Stimulated activated CD8-positive, alpha-beta memory T cell treated with anti-CD3 and anti-CD28 coated beads, Interleukin-15, amount 100 ng/mL, for 48 hours (primary cell): ENCODE measurements at places on chromosomes 13 and 19.

DNA sequence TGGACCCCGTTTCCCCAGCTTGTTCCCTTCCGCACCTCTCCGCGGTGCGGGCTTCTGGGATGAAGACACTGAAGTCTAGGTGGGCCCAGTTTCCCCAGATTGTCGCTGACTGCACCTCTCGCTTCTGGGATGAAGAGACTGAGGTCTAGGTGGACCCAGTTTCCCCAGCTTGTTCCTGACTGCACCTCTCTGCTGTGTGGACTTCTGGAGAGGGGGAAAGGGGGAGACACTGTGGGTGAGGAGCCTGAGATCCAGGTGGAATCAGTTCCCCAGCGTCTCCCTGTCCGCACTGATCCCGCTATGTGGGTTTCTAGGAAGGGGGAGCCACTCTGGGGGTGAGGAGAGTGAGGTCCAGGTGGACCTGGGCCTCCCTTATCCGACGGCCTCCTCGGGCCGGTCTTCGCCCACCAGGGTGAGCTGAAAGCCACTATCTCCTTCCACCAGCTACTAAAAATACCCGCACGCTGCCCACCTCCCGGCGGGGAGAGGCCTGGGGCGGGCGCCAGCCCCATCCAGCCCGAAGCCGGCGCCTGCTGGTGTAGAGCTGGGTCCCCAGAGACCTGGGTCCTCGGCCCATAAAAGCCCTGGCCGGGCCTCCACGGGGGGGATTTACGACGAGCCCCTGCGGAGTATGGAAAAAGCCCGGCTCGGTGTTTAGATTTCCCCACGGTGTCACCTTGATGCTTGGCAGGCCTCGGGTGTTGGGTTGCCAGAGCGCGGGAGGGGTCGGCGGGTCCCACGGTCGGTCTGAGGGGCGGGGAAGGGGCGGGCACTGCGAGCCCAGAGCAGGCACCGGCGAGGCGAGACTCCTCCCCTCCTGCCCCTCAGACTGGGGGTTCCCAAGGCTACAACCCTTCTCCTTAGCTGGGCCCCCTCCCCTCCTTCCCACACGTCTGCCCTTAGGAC lies 10.6 kb downstream of the FUT6 start:
- peak; percentile 32 for DNase-seq

DNA sequence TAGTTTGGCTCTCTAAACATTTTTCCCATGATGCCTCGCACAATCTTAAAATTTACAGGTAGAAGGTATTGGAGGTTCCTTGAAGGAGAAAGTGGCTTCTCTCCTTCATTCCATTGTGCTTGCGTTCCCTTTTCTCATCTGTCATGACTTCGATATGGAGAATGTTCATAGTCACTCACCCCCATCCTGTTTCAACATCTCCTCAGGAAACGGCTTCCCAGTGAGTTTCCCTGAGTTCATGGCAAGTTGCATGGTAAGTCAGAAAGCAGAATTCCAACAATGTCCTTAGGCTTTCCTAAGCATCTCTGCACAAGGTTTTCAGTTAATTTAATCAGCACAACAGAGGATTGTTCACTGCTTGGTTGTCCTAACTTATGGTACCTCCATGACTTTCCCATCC lies 581.8 kb upstream of the SLITRK5 start:
- DNase-seq = no peak

GRCh38 chr13:101903890-101904289 lies 451.4 kb downstream of the ITGBL1 start:
- no peak for DNase-seq

DNA sequence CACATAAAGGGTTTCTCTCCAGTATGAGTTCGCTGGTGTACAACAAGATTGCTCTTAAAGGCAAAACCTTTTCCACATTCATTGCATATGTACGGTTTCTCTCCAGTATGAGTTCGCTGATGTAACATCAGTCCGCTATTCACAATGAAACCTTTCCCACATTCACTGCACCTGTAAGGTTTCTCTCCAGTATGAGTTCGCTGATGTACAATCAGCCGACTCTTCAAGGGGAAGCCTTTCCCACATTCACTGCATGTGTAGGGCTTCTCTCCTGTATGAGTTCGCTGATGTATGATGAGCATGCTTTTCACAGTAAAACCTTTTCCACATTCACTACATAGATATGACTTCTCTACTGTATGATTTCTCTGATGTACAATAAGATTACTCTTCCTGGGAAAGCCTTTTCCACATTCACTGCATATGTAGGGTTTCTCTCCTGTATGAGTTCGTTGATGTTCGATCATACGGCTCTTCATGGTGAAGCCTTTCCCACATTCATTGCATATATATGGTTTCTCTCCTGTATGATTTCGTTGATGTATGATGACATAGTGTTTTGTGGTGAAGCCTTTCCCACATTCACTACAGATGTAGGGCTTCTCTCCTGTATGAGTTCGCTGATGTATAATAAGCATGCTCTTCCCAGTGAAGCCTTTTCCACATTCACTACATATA lies 6.0 kb upstream of the ZNF614 start:
- no peak for DNase-seq

DNA sequence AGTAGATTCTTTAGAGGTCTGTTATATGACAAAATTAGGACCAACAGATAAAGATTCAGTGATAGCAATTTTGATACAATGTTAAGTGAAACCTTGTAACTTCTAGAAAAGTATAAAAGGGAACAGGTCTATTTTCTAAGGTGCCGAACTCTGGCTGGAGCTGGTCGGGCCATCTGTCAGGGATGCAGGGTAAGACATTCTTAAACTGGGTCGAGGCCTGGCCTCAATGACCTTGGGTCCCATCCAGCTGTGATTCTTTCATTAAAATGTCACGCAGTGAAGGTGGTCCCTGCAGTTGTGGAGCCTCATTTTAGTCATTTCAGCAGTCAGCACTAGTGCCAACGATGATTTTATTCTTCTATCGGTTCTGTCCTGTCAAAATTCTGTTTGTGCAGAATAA lies 271.9 kb upstream of the SPRY2 start:
- DNase-seq = no peak

DNA sequence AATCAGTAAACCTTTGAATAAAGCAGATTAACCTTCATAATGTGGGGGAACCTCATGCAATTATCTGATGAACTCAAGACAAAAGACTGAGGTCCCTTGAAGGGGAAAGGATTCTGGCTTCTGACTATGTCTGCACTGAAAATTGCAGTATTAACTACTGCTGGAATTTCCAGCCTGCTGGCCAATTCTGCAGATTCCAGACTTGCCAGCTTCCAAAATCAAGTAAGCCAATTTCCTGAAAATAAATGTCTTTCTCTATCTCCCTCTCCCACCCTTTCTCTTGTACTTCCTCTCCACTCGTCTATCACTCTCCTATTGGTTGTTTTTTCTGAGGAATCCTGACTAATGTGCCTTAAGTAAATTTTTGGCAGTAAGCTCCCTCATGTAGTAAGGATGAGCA lies 1479.9 kb upstream of the PRR20A start:
- no peak for DNase-seq

DNA sequence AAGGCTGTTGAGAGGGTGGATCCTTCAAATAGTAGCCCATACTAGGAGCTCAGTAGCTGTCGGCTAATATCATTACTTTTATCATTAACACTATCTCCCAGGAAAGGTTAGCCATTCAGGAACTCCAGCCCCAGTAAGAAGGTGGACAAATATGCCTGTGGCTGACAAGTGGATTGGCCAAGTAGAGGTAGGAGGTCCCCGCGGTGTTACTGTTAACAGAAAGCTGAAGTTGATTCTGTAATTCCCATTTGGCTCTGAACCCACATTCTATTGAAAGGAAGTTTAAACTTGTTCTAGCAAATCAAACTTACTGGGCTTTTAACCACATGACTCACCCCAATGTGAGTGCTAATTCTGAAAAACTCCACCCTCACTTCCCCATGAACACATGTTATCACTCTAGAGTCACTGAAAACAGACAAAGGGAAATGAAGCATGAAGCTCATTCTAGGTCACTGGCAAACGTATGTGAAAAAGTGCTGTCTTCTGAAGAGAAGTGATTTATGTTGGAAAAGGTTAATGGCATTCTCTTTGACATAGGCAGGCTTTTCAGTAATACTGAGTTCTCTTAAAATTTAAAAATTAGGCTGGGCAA lies 273.5 kb downstream of the FGF14 start:
- no peak for DNase-seq

DNA sequence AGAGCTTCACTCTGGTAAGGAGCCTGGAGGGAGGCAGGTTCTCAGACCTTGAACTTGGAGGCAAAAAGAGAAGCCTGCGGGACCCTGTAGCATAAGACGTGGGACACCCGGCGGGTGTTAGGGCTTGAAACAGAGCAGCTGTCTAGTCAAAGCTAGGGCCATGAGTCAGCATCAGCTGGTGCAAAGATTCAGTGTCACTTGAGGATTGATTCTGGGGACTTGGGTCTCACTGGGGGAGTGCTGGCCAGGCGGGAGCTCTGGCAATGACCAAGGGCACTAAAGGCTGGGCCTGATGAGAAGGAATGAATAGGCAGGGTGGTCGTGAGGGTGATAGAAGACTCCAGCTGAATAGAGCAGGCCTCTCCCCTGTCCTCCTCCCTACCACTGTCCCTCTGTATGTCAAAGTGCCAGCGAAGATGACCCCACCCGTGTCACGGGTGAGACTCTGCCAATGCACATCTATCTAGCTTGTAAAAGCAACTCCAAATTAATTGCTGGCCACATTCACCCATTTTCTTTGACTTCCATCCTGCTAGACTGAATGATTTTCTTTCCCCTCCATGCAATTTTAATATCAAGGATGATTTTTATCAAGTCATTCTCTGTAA lies 97.1 kb downstream of the MBNL2 start:
- no peak for DNase-seq
